ENCODE measurements at places on chromosomes 4 and X. TPM values are rescaled to one million over a fixed set of nuclear protein-coding genes. Genes with fewer than 3 reads are reported as not detected.

GRCh38 chr4:41143311-41144039 lies 70.9 kb downstream of the APBB2 start:
- no peak for DNase-seq

TLR1 gene
- total RNA-seq: 3.2 TPM

DNA sequence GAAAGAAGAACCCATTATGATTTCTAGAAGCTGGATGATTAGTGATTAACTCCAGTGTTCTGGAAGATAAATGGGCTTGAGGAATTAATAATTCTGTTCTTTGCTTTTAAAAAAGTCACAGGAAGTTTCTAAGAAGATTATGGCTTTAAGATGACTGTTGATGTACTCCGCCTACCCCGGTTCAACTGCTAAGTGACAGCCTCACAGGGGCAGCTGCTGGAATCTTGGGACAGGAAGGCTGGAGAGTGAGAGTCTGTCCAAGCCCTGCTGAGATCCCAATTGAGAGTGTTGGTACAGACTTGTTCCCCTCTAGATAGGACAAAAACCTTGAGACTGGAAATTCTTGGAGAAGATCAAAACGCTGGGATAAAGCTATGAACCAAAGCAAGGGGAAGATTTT lies 37.3 kb downstream of the NPY1R start:
- no peak for DNase-seq

ATP6AP2 gene
- total RNA-seq: 50.5 TPM

DNA sequence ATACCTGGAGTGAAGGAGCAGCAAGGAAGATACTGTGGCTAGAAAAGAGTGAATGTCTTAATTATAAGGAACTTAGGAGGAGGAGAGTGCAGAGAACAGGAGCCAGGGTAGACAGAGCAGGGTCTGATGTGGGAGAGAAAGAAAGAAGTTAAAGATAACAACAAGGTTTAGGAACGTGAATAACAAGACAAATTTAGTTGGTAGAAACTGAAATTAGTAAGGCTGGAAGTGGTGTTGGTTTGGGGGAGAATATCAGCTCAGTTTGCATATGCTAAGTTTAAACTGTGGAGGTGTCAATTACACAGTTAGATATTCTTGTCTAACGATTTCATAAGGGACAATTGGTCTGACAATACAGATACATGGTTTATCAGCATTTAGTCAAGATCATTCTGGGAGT lies 1123.7 kb upstream of the PABPC4L start:
- no peak for DNase-seq

DNA sequence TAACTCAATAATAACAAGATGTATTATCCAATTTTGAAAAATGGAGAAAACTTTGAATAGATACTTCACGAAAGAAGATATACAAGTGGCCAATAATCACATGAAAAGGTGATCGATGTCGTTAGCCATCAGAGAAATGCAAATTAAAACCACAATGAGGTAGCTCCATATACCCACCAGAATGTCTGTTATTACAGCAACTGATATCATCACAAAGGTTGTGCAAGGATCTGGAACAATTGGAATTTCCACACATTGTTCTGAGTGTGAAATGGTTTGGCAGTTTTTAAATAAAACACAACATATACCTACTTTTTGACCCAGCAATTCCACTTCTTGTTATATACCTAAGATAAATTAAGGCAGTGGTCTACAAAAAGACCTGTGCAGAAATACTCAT lies 71.7 kb downstream of the IRS4 start:
- no peak for DNase-seq

ACOT9 gene
- total RNA-seq: 85.4 TPM

SEC31A gene
- total RNA-seq: 103 TPM

- peak; percentile 26 for DNase-seq
Observed at GRCh38 chr4:118086344-118086743, 52.1 kb downstream of the NDST3 start.

DNA sequence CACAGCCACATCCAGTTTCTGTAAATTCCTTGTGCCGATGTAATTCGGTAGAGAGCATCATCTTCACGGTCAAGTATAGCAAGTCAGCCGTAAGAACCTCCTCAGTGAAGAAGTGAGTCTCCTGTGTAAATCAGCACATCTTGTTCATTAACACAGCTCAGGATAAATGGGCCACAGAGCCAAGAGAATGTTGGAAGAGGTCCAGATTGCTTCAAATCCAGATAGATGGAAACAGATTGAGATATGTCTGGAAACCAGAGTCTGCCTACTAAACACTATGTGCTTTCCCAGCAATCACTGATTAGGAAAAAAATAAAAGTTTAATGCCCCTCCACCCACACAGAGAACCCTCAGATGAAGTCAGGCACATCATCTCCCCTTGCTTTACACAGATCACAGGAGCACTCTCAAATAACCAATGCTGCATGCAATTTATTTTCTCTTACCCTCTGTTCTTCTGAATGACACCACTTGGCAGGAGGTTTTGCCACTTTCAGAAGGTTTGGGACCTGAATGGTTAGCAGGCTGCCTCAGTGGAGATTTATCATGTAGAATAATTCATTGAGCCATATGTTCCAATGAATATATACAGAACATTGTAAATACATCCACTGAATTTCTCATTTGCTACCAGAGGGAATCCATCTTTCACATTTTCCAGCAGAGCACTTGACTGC lies 357.7 kb downstream of the C4orf33 start:
- no peak for DNase-seq

GRCh38 chrX:10356979-10357378 lies 200.2 kb downstream of the CLCN4 start:
- no peak for DNase-seq

PPEF1 gene
- 0.74 TPM for total RNA-seq

PABPC4L gene
- total RNA-seq: not detected

AFF2 gene
- 2.8 TPM for total RNA-seq

USP17L17 gene
- total RNA-seq: not detected

PAGE4 gene
- not detected for total RNA-seq

GRCh38 chrX:17409566-17410290 lies 34.7 kb downstream of the NHS start:
- no peak for DNase-seq

DNA sequence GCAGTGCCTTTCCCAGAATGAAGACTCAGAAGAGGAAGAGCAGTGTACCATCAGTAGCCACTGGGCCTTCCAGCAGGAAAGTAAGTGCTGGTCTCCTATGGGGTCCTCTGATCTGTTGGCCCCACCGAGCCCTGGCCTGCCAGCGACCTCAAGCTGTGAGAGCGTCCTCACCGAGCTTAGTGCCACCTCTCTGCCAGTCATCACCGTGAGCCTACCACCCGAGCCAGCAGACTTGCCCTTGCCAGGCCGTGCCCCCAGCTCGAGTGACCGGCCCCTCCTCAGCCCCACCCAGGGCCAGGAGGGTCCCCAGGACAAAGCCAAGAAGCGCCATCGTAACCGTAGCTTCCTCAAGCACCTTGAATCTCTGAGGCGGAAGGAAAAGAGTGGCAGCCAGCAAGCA lies 69.7 kb downstream of the STARD8 start:
- DNase-seq: no peak

DNA sequence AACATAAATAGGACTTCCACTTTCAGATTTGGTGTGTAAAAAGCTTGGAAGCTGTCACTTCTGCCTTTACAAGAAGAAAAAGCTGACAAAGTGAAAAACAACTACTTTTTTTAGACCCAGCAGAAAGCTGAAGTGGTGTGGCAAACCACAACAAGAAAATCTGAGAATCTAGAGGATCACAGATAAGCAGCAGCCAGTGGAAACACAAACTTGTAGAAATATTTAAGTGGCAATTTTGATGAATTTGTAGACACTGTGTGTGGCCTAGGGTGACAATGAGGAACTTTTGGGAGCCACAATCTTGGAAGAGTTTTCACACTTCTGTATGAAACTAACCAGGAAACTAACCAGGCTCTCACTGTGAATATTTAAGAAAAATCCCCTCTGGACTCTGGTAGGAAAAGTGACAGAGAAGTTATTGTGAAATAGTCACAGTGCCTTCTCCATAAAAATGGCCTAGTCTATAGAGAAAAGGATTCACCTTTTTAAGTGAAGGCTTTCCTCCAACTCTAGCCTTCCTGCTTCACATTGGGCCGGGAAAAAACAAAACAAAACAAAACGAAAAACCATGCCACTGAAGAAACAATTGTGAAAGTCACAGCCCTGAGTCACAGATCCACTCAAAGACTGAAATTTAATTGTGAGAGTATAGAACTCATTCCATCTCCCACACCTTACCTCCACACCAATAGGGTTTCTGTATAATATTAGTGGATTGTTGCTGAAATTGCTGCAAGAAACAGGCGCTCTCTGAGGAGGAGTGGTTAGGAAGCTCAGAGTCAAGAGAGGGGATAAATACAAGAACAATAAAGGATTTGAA lies 26.7 kb upstream of the GUCY1A1 start:
- DNase-seq: no peak

CT47A1 gene
- not detected for total RNA-seq

WNK3 gene
- 1.3 TPM for total RNA-seq

ETNPPL gene
- not detected for total RNA-seq

DNA sequence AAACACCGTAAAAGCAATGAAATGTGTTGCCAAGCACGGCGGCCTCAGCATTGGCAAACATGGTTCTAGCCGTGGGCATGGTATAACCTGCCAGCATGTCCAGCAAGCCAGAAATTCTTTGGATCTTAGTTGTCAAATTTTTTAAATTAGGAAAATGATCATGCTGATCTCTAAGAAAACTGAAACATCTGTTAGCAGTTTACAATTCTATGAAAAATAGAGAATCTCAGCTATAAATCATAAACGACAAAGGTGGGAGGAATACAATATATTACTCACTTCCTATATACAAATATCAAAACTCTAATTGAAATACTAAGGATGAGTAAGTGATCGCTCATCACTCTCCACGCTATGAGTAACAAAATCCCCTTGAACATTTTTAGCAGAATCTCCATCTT lies 130.3 kb downstream of the ADGRA3 start:
- no peak for DNase-seq

GRCh38 chr4:140049024-140049848 lies 104.7 kb downstream of the MAML3 start:
- peak; percentile 47 for DNase-seq

DNA sequence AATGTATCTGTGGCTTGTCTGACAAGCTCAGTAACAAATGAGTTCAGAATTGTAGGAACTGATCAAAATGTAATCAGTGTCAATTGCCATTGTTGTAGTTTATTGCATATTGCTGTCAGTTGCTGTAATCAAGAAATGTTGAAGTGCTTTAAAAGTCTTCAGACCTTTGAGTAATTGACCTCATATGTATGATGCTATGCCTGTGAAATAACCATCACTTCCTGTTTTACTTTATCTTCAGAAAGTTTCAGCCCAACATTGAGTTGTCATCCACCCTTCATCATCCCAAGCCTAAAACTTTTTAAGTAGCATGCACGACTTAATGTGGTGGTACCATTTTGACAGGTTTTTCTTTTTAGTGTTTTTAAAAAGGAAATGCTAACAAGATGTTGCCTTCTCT lies 212.4 kb downstream of the ARHGAP10 start:
- DNase-seq: no peak

GRCh38 chrX:20361081-20361889 lies 94.6 kb upstream of the RPS6KA3 start:
- no peak for DNase-seq

GRCh38 chr4:152063621-152064240 lies 302.9 kb upstream of the GATB start:
- DNase-seq: peak; percentile 15

GRCh38 chr4:10160281-10160856 lies 43.8 kb upstream of the WDR1 start:
- no peak for DNase-seq

- no peak for DNase-seq
Observed at GRCh38 chr4:85717351-85717750, 242.4 kb downstream of the ARHGAP24 start.

KLKB1 gene
- 0.79 TPM for total RNA-seq

GRID2 gene
- not detected for total RNA-seq

AKAP4 gene
- not detected for total RNA-seq

TBC1D8B gene
- 0.50 TPM for total RNA-seq

DNA sequence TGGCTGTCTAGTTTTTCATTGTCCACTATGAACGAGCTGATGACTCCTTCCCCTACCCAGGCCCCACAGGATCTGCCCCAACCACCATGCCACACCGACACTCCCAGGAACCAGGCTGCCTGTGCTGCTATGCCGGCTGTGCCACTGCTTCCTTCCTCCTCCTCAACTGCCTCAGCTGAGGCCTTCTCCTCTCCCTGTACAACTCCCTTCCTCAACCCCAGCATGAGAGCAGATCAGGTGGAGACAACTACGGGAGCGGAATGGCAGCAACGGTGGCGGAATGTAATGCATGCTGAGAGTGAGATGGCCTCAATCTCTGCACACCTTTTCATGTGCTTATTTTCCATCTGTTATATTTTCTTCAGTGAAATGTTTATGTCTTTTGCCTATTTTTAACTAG lies 76.3 kb upstream of the ASB12 start:
- no peak for DNase-seq

SPP1 gene
- total RNA-seq: not detected
